ENCODE measurements at places on chromosomes 13 and 19. TPM values are rescaled to one million over a fixed set of nuclear protein-coding genes. Genes with fewer than 3 reads are reported as not detected.

USHBP1 gene
- total RNA-seq: not detected

GRCh38 chr19:41327576-41328156, 17.7 kb downstream of the CCDC97 start:
- H3K27me3 ChIP-seq: peaks cover 31% of the 10 kb centered on the region
- H3K4me1 ChIP-seq: peaks cover 52% of the 10 kb centered on the region
- no peaks in the 10 kb centered on the region for H3K36me3 ChIP-seq
- DNase-seq: no peak
- H3K4me3 ChIP-seq: peak overlapping the region; percentile 27

- no peaks in the 10 kb centered on the region for H3K36me3 ChIP-seq
- no peak overlapping the region for H3K4me3 ChIP-seq
- DNase-seq: no peak
- H3K4me1 ChIP-seq: no peaks in the 10 kb centered on the region
Observed at GRCh38 chr13:40794414-40795368, 5.3 kb downstream of the SLC25A15 start.

- H3K36me3 ChIP-seq: no peaks in the 10 kb centered on the region
- H3K27me3 ChIP-seq: peaks cover 6% of the 10 kb centered on the region
- no peak overlapping the region for H3K27ac ChIP-seq
- no peak overlapping the region for H3K4me3 ChIP-seq
Observed at GRCh38 chr19:13979244-13979615, 26.9 kb downstream of the RFX1 start.

DNA sequence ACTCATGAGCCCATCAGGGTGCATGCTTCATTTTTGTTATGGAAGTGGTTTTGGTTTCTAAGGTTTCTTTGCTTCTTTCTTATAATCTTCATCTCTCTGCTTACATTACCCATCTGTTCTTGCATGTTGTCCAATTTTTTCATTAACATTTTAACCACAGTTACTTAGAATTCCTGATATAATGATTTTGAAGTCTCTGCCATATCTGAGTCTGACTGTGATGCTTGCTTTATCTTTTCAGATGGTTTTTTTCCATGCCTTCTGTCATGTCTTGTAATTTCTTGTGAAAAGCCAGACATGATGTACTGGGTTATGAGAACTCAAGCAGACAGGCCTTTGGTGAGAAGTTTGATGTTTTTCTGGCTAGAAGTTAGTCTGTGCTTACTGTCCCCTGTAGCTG, 8.0 kb upstream of the ARGLU1 start:
- no peaks in the 10 kb centered on the region for H3K4me1 ChIP-seq
- H3K4me3 ChIP-seq: no peak overlapping the region
- no peaks in the 10 kb centered on the region for H3K36me3 ChIP-seq
- no peak for DNase-seq
- no peak overlapping the region for H3K27ac ChIP-seq
- peaks cover 2% of the 10 kb centered on the region for H3K27me3 ChIP-seq
